ENCODE measurements at places on chromosomes 16 and 17. TPM values are rescaled to one million over a fixed set of nuclear protein-coding genes. Genes with fewer than 3 reads are reported as not detected.

TAT gene
- 2.2 TPM for total RNA-seq

MEOX1 gene
- 4.1 TPM for total RNA-seq

TEDC2 gene
- 24.0 TPM for total RNA-seq

TMC5 gene
- total RNA-seq, result 54.5 TPM

RCVRN gene
- not detected for total RNA-seq

KRT25 gene
- total RNA-seq, result not detected

CSH1 gene
- not detected for total RNA-seq

CD300A gene
- total RNA-seq, result 5.6 TPM

TVP23C gene
- total RNA-seq, result 14.0 TPM

RAPGEFL1 gene
- total RNA-seq, result 98.2 TPM

ARMC7 gene
- 20.7 TPM for total RNA-seq

ATP1B2 gene
- 0.54 TPM for total RNA-seq

CRISPLD2 gene
- total RNA-seq, result 10.4 TPM

DNA sequence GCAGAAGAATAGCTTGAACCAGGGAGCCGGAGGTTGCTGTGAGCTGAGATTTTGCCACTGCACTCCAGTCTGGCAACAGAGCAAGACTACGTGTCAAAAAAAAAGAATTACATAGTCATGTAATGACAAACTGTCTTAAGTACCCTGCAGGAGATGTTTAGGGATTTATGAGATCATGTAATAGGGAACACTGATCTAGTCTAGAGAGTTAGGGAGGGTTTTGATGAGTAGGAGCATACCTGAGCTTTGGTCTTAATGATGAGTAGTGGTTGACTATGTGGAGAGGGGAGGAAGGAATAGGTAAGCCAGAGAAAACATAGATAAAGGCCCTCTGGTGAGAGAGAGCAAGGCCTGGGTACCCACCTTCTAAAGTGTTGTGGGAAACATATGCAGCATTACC lies 30.1 kb upstream of the NF1 start:
- DNase-seq, result no peak
- no peak overlapping the region for H3K4me3 ChIP-seq
- H3K36me3 ChIP-seq, result no peaks in the 10 kb centered on the region
- H3K27me3 ChIP-seq, result no peaks in the 10 kb centered on the region
- no peaks in the 10 kb centered on the region for H3K4me1 ChIP-seq

- no peak overlapping the region for H3K4me3 ChIP-seq
- H3K27ac ChIP-seq, result no peak overlapping the region
- DNase-seq, result no peak
- H3K4me1 ChIP-seq, result no peaks in the 10 kb centered on the region
- H3K27me3 ChIP-seq, result no peaks in the 10 kb centered on the region
Observed at GRCh38 chr16:70290949-70291519, 1.7 kb upstream of the AARS1 start.

- H3K4me1 ChIP-seq, result no peaks in the 10 kb centered on the region
- DNase-seq, result no peak
- no peaks in the 10 kb centered on the region for H3K36me3 ChIP-seq
- H3K27me3 ChIP-seq, result peaks cover 20% of the 10 kb centered on the region
- no peak overlapping the region for H3K27ac ChIP-seq
- no peak overlapping the region for H3K4me3 ChIP-seq
Observed at GRCh38 chr17:77916264-77916663, 42.2 kb upstream of the TNRC6C start.

DNA sequence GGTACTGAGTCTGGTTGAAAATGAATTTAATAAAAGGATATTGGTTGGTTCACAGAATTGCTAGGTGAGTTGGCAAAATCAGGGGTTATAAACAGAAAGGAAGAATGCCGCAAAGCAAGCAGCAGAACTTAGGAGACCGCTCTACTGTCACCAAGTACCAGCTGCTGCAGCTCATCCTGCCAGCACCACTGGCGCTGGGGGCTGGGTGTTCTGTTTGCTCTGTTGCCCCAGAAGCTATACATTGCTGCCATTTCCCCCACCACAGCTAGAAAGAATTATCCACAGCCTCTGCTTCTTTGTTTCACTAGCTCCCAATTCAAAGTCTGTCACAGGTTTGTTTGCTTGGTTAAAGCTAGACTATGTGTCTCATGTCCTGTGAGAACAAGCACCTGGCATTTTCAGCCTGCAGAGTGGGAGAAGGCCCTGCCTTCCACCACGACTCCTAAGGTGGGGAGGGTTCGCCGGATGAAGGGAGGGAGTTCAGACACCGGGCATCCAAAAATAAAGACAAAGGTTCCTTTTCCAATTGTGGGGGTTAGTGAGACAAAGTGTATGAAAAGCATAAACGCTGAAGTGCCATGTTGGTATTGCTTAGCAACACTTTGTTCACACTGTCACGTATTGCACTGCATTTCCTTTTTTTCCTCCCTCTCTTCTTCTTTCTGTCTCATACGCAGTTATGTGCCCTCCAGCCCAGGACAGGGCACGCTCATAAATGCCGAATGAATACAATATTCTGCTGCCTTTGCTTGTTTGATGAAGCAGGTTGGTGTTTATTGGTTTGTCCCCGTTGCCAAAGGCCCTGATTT lies 9.6 kb upstream of the CPD start:
- no peaks in the 10 kb centered on the region for H3K27me3 ChIP-seq
- H3K4me3 ChIP-seq, result no peak overlapping the region
- no peak for DNase-seq

GRCh38 chr16:58499615-58500351 lies at the start of gene NDRG4:
Gene NDRG4, plus strand, starts transcription at chr16:58500143. Its CDS starts 106 bp downstream, at chr16:58500249.
- H3K4me3 ChIP-seq, result peak within 1 kb of the TSS; percentile 30
- DNase-seq, result peak; percentile 54
- H3K4me1 ChIP-seq, result peaks cover 12% of the 10 kb centered on the region
- H3K27ac ChIP-seq, result no peak within 1 kb of the TSS
- H3K36me3 ChIP-seq, result no peaks in the 10 kb centered on the region

- H3K36me3 ChIP-seq, result no peaks in the 10 kb centered on the region
- H3K27me3 ChIP-seq, result no peaks in the 10 kb centered on the region
- no peak overlapping the region for H3K27ac ChIP-seq
- H3K4me1 ChIP-seq, result peaks cover 9% of the 10 kb centered on the region
Observed at GRCh38 chr17:56831369-56832095, 2.2 kb downstream of the C17orf67 start.

DNA sequence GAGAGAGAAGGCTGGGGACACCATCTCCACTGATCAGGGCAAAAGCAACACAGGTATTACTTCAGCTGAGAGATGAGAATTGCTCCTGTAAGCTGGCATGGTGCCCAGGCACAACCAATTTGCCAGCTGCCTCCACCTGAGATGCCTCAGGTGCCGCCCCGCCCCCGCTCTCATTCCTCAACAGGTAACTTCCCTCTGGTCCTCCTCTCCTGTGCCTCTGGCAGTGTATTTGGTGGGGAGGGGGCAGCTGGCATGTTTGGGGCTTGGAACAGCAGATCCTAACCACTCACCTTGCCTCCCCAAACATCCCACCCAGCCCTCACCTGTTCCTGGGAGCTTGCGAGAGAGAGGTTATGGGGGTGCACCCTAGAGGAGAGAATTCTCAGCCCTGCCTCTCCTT lies 2.9 kb upstream of the SRCIN1 start:
- H3K27me3 ChIP-seq, result peaks cover 9% of the 10 kb centered on the region
- DNase-seq, result peak; percentile 81
- peaks cover 5% of the 10 kb centered on the region for H3K4me1 ChIP-seq
- H3K36me3 ChIP-seq, result no peaks in the 10 kb centered on the region

GRCh38 chr17:66175892-66176291 lies 16.0 kb downstream of the CEP112 start:
- DNase-seq, result no peak
- no peak overlapping the region for H3K4me3 ChIP-seq
- H3K27ac ChIP-seq, result no peak overlapping the region
- no peaks in the 10 kb centered on the region for H3K4me1 ChIP-seq
- no peaks in the 10 kb centered on the region for H3K27me3 ChIP-seq

DNA sequence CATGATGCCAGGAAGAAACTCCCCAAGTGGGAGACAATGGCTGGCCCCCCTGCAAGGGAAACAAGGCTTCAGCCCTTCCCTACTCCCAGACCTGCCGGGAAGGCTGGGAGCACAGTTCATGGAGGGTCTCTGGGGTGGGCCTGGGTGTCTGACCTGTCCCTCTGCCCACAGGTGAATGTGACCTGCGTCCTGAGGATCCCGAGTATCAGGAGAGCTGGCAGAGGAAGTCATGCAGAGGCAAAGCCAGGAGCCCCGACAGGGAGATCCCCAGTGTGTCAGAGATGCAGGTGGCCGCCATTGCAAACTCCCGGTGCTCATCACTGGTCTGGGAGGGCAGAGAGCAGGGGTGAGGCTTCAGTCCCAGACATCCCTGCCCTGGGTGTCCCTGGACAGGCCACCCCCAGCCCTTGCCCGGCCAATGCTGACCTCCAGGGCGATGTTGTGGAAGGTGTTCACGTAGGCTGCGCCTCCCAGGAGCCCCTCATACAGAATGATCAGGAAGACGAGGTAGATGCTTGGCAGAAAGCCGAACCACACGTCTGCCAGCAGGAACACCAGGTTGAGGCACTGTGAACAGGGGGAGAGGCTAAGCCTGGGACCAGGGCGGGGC lies 5.3 kb upstream of the NPIPB7 start:
- H3K4me3 ChIP-seq, result no peak overlapping the region
- no peak overlapping the region for H3K27ac ChIP-seq
- H3K4me1 ChIP-seq, result peaks cover 5% of the 10 kb centered on the region

- no peaks in the 10 kb centered on the region for H3K4me1 ChIP-seq
- H3K27me3 ChIP-seq, result no peaks in the 10 kb centered on the region
- H3K27ac ChIP-seq, result no peak overlapping the region
- no peak overlapping the region for H3K4me3 ChIP-seq
- H3K36me3 ChIP-seq, result no peaks in the 10 kb centered on the region
Observed at GRCh38 chr17:45925311-45925710, 31.0 kb downstream of the MAPT start.

GRCh38 chr16:27303256-27304100 lies 10.3 kb upstream of the IL4R start:
- H3K27ac ChIP-seq, result no peak overlapping the region
- H3K27me3 ChIP-seq, result no peaks in the 10 kb centered on the region
- no peak overlapping the region for H3K4me3 ChIP-seq
- no peaks in the 10 kb centered on the region for H3K36me3 ChIP-seq

GRCh38 chr16:46746821-46747776 lies 1.0 kb downstream of the MYLK3 start:
- H3K27me3 ChIP-seq, result no peaks in the 10 kb centered on the region
- no peaks in the 10 kb centered on the region for H3K36me3 ChIP-seq
- H3K27ac ChIP-seq, result no peak overlapping the region
- no peak overlapping the region for H3K4me3 ChIP-seq
- DNase-seq, result no peak

- no peaks in the 10 kb centered on the region for H3K36me3 ChIP-seq
- peaks cover 5% of the 10 kb centered on the region for H3K4me1 ChIP-seq
- peak within 1 kb of the TSS; percentile 36 for H3K4me3 ChIP-seq
- DNase-seq, result peak; percentile 77
- peaks cover 4% of the 10 kb centered on the region for H3K27me3 ChIP-seq
Observed at GRCh38 chr16:67326472-67327309, at the start of the genes KCTD19 and LRRC36. Gene KCTD19, minus strand, starts transcription at chr16:67326741. Its CDS starts 34 bp downstream, at chr16:67326707. Gene LRRC36, plus strand, starts transcription at chr16:67326815. Its CDS starts 48 bp downstream, at chr16:67326863.

- no peaks in the 10 kb centered on the region for H3K4me1 ChIP-seq
- no peak for DNase-seq
- no peaks in the 10 kb centered on the region for H3K27me3 ChIP-seq
- H3K36me3 ChIP-seq, result no peaks in the 10 kb centered on the region
- H3K27ac ChIP-seq, result no peak overlapping the region
- no peak overlapping the region for H3K4me3 ChIP-seq
Observed at GRCh38 chr17:9383826-9384225, 191.8 kb downstream of the STX8 start.

DNA sequence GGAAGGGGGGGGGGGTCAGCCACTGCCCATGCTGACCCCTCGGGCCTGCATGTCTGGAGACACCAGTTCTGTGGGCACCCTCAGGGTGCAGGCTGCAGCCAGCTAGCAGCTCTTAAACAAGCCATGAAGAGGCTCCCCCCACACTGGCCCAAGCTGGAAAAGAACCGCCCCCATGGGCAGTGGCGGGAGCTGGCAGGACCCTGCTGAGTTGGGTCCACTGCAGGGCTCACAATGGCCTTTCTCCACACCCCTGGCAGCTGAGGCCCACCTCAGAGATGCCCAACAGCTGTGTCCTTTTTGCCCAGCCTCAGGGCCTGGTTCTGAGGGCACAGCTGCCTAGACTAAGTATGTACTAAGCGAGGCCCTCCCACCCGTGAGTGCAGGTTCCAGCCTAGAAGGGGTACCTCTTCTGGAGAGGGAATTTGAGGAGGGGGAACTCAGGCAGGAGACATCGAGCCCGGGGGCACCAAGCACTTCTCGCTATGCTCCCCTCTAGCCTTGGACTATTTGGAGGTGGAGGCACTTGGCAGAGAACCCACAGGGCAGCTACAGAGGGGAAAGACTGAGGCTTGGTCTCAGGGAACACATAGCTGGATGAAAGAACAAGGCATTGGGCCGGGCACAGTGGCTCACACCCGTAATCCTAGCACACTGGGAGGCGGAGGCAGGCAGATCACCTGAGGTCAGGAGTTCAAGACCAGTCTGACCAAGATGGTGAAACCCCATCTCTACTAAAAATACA lies 3.2 kb downstream of the THRA start:
- peaks cover 39% of the 10 kb centered on the region for H3K4me1 ChIP-seq
- no peak for DNase-seq
- H3K36me3 ChIP-seq, result no peaks in the 10 kb centered on the region
- peak overlapping the region; percentile 77 for H3K27ac ChIP-seq
- no peaks in the 10 kb centered on the region for H3K27me3 ChIP-seq

DNA sequence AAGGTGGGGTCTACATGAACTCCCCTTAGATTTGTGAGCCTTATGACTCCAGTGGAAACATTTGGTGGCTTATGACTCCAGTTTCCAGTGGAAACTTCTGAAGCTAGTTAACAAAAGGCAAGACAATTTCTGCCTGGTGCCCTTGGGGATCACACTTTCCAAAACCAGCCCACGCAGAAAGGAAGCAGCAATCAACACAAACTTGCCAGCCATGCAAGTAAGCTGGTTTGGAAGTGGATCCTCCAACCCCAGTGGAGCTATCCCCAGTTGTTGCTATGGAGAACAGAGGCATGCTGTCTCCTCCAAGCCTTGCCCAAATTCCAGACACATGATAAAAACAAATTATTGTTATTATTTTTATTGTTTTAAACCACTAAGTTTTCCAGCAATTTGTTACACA lies 130.9 kb downstream of the CDH11 start:
- no peak overlapping the region for H3K27ac ChIP-seq
- no peaks in the 10 kb centered on the region for H3K4me1 ChIP-seq
- no peak overlapping the region for H3K4me3 ChIP-seq
- no peaks in the 10 kb centered on the region for H3K36me3 ChIP-seq
- DNase-seq, result no peak

- H3K4me1 ChIP-seq, result peaks cover under 1% of the 10 kb centered on the region
- peak overlapping the region; percentile 87 for H3K27ac ChIP-seq
- DNase-seq, result peak; percentile 87
- no peaks in the 10 kb centered on the region for H3K36me3 ChIP-seq
- H3K4me3 ChIP-seq, result peak overlapping the region; percentile 44
Observed at GRCh38 chr17:50534222-50534978, 1.9 kb downstream of the EPN3 start.

GRCh38 chr17:38402897-38403296 lies 25.4 kb upstream of the ARHGAP23 start:
- H3K4me1 ChIP-seq, result no peaks in the 10 kb centered on the region
- no peak overlapping the region for H3K27ac ChIP-seq
- no peak for DNase-seq
- no peak overlapping the region for H3K4me3 ChIP-seq
- no peaks in the 10 kb centered on the region for H3K36me3 ChIP-seq
- H3K27me3 ChIP-seq, result no peaks in the 10 kb centered on the region
